ENCODE measurements at places on chromosomes 3 and 15.

GRCh38 chr15:57455929-57456328 is 79.6 kb downstream of the CGNL1 start:
- DNase-seq = no peak

DNA sequence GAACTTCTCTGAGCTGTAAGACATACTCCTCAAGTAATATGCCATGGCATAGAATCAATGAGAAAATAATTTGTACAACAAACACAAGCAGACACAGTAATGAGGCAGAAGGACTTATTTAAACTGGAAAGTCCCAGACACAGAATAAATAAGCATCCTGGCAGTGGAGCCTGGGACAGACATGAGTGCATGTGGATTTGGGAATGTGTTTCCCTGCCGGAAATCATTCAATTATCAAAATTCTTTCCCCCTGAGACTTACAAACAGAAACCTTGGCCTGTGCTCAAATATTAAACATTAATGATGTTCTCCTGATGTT is 520.1 kb downstream of the ROBO1 start:
- no peak for DNase-seq

GRCh38 chr15:34133511-34133910 is 31.6 kb downstream of the PGBD4 start:
- DNase-seq = no peak

DNA sequence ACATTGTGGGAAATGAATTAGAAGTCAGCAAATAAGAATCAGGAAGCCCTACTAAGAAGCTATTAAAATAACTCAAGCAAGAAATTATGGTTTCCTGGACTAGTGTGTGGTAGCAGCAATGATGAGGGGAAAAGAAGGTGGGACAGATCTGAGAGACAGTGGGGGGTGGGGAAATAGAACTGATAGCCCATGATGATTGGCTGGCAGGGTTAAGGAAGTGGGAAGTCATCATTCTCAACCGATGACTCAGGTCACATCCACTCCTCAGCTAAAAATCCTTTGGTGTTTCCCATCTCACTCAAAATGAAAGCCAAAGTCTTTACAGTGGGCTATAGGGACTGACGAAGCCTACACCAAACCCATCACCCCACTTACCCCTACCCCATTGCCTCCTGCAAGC is 153.9 kb upstream of the ARHGEF26 start:
- no peak for DNase-seq

GRCh38 chr3:18177271-18177670 is 247.9 kb downstream of the SATB1 start:
- no peak for DNase-seq

GRCh38 chr3:151620071-151620470 is 113.7 kb upstream of the AADACL2 start:
- DNase-seq = no peak

DNA sequence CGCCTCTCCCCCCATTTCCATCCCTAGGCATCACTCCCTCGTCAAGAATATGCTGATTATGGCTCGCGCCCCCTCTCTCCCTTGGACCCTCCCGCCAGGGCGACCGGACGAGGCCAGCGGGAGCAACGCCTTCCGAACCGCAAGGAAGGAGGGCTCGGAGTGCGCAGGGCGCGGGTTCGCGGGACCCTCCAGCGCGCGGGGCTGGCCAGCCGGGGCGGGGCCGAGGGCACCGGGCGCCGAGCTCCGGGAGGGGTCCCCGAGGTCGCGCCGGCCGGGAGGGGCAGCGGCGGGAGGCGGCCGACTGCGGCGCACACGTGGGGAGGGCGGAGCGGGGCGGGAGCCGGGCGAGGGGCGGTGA is 483 bp downstream of the EHD4 start:
- no peak for DNase-seq

- no peak for DNase-seq
Measured at GRCh38 chr3:122915300-122916055, 112.1 kb downstream of the SEMA5B start.

DNA sequence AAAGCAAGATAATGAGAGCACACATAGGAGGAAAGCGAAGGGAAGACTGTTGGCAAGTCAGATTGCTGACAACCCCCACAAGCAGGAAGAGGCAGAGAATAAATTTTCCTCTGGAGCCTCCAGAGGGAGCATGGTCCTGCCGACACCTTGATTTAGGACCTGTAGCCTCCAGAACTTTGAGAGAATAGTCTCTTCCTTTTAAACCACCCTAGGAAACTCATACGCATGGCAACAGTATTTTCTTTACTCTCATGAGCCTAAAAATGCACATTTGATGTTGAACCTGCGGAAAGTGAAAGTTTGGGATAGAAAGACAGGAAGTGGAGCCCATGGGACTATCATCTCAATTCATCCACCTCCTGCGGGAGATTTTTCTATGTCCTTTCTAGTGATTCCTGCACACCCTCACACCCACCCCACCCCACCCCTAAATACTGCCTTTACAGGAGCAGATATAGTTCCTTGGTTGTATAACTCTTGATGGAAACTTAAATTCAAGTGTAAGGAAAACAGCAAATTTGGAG is 116.7 kb upstream of the LPP start:
- no peak for DNase-seq

GRCh38 chr3:48429960-48430707 is at the start of gene PLXNB1:
PLXNB1 (minus strand) TSS chr3:48430086; CDS start chr3:48424611, 5,475 bp downstream.
- DNase-seq = peak; percentile 22

GRCh38 chr3:157872902-157873301 is 233.3 kb downstream of the SHOX2 start:
- DNase-seq = no peak

DNA sequence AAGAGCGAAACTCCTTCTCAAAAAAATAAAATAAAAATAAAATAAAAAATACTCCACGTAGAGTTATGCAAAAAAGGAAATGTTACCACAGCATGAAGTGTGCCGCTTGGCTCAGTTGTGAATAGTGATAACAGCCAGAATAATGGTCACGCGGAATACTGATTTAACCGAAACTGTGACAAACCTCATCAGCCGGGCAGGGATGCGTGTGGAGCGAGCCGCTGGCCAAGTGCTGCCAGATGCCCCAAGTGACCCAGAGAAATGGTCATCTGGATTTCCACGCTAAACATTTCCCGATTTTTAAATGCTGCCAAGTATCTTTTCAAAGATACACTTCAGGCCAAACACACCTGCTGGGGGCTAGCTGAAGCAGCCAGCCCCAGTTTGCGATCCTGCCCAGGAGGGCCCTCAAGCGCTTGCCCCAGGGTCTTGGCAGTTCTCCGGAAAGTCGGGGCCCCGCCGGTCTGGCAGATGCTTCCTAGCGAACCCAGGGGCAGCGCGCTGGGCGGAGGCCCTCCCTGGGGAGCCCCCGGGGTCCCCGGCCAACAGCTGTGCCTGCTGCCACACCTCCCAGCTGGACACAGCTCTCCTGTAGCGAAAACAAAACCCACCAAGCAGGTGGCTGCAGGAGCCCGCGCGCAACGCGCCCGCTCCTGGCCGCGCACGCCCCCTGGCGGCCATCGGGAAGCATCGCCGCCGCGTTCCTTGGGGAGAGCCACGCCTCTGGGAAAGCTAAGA is 35.1 kb downstream of the CMTM6 start:
- DNase-seq = peak; percentile 80

Measured in stimulated activated CD4-positive, alpha-beta T cell treated with anti-CD3 and anti-CD28 coated beads, Interleukin-2, amount 100 ng/mL, for 24 hours (primary cell).